ENCODE measurements at places on chromosomes 5 and 9.

DNA sequence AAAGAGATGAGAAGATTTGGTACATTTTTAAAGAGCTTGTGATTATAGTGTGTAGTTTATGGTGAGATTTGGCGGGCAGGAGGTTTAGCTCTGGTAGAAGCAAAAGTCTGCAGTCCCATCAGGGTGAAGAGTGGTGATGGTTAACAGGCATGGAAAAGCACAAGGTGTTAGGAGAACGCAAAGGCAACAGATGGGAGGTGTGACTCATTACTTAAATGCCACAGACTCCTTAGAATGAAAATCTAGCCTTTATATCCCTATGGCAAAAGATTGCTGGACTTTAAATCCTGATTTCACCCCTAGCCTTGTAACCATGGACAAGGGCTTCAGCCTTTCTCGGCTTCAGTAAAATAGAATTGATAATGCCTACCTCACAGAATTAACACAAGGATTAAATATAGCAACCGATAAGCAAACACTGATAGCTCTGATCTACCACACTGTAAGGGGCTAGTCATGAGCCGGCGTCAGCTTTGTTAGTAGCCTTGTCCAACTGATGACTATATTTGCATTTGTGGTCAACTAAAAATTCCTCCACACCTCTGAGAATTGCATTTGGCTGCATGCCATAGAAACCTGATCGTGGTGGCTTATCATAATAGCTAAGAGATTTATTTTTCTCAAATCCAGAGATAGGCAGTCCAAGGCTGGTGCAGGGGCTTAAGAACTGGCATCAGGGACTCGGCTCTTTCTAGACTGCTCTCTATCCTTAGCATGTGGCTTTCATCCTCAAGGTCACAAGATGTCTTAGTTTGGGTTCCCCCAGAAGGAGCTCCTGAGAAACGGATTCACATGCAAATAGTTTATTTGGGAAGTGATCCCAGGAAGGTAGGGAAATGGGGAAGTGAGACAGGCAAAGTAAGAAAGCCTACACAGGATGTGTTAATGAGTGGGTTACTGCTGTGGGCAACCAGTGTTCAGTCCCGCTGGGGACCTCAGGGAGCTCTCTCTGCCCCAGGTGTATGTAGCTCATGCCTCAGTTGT, 19.6 kb downstream of the MFAP3 start:
- DNase-seq: no peak

GRCh38 chr5:181130832-181131496, at the start of gene OR2V1:
Gene OR2V1, minus strand, starts transcription at chr5:181131169. Its CDS starts 5,865 bp downstream, at chr5:181125304.
- no peak for DNase-seq

DNA sequence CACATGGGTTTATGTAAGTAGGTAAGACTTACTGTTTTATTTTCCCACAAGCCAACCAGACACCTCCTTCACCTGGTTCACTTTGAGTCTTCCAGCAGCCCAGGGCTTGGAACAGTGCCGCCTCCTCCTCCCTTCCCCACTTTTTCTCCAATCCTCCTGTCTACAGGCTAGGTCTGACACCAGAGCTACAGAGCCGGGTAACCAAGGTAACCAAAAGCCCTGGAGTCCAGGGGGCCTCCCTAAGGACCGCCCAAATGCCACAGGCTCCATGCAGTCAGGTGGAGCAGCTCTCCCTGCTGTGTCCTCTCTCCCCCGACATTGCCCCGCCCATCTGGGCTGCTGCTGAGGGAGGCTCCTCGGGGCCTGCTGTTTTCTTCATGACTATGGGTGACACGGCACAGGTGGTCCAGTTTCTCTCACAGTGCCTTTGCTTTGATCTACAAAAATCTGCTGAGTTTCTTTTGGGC, 138.0 kb upstream of the EFNA5 start:
- DNase-seq: no peak

- DNase-seq: no peak
These were observed 575.8 kb downstream of the TLE1 start for GRCh38 chr9:81113453-81114124.

GRCh38 chr5:14672484-14673394, 8.2 kb downstream of the OTULIN start:
- DNase-seq: no peak

DNA sequence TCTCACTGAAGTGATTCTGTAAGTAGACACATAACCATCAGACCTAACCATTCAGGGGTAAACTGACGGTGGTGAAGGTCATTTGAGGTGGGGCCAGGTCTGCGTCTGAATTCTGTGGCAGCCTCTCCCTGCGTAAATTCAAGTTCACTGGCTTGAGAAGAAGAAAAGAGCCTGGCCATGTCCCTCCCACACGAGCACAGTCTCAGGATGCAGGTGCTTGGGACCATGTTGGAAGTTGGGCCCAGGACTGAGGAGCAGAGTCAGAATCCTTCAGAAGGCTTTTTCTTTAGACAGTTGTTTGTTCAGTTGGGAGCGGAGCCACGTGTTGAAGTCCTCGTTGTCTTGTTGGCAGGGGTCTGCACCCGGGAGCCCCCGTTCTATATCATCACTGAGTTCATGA, 24.1 kb downstream of the QRFP start:
- DNase-seq: no peak

DNA sequence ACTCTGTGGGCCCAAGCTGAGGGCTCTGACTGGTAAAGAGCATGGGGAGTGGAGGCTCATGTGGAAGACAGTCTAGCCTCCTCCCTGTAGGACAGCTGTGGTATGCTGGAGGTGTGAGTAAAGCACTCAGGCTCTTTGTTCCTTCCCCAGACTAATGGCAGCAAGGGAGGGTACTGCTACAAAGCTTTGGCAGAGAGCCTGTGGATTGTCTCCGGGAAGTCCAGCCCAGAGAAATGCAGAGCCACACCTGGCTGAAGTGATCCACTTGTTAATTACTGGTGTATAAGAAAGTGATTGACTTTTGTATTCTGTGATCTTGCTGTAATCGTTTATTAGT, 161.7 kb downstream of the OXCT1 start:
- DNase-seq: no peak

GRCh38 chr5:148808864-148809642, 17.4 kb upstream of the ADRB2 start:
- DNase-seq: peak; percentile 21

GRCh38 chr5:129400395-129400983, 59.6 kb upstream of the ADAMTS19 start:
- DNase-seq: no peak

- no peak for DNase-seq
These were observed 184.3 kb downstream of the MTRR start for GRCh38 chr5:8053270-8053669.

DNA sequence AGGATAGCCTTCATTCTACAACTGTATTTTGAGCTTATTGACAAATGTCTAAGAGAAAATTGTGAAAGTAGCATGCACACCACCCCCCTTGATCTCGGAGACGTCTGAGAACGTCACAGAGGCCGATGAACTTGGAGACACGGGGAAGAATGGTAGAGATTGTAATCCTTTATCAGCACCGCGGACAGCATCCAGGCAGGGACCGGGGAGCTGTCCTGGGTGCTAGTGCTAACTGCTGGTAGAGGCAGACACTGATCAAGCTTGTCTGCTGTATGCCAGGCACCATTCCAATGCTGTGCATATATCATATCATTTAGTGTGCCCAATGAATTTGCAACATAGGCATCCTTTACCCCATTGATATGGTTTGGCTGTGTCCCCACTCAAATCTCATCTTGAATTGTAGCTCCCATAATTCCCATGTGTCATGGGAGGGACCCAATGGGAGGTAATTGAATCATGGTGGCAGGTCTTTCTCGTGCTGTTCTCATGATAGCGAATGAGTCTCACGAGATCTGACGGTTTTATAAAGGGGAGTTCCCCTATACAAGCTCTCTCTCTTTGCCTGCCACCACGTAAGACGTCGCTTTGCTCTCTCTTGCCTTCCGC, 98.8 kb downstream of the LHX2 start:
- DNase-seq: peak; percentile 28

- no peak for DNase-seq
These were observed 11.1 kb upstream of the GARNL3 start for GRCh38 chr9:127253446-127253845.

DNA sequence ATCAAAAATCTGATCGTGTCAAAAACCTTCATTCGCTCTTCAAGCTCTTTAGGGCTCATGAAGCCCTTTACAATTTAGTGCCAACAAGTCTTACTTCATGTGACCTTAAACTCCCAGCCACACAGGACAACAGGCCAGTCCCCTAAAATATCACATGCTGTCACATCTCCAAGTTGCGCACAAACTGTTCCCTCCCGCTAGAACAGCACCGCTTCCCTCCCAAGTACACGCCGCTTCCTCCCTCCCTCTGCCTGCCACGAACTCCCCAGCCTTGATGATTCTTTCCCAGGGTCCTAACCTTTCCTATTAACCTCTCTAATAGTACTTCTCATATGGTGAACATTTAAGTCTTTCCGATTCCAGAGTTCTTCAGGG, 91.2 kb downstream of the TLE1 start:
- DNase-seq: no peak

DNA sequence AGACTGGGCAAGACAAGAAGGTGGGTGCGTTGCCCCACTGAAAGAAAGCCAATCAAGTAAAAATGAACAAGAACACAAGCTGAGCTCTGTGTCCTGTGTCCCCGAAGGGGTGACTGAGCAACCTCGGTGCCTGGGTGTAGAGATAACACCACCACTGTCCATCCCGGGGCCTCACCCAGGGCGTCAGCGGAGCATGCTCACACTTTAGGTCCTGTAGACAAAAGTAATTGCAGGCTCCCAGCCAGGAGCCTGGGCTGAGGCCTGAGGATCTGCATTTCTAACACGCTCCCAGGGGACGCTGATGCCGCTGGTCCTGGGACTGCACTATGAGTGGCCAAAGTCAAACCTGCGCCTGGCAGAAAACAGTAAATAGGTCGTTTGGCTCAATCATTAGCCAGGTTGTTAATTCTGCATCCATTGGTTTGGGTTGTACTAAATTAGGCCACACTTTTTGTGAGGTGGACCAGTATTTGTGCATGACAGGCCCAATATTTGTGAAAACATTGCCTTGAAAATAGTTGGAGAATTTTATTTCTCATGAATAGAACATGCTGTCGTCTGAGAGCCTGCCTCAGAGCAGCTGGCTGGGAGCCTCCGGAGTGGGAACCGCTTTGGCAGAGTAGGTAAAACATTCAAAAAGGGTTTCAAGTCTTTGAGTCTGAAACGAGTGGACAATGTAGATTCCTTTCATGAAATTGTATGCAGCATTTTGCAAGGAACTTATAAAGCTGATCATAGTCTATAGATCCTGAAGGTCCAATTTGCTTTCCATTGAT, 38.3 kb downstream of the ANKRD33B start:
- DNase-seq: no peak

- DNase-seq: no peak
These were observed 80.8 kb downstream of the ARRDC3 start for GRCh38 chr5:91302305-91302704.

GRCh38 chr5:10360686-10361085, 7.2 kb downstream of the MARCHF6 start:
- no peak for DNase-seq

DNA sequence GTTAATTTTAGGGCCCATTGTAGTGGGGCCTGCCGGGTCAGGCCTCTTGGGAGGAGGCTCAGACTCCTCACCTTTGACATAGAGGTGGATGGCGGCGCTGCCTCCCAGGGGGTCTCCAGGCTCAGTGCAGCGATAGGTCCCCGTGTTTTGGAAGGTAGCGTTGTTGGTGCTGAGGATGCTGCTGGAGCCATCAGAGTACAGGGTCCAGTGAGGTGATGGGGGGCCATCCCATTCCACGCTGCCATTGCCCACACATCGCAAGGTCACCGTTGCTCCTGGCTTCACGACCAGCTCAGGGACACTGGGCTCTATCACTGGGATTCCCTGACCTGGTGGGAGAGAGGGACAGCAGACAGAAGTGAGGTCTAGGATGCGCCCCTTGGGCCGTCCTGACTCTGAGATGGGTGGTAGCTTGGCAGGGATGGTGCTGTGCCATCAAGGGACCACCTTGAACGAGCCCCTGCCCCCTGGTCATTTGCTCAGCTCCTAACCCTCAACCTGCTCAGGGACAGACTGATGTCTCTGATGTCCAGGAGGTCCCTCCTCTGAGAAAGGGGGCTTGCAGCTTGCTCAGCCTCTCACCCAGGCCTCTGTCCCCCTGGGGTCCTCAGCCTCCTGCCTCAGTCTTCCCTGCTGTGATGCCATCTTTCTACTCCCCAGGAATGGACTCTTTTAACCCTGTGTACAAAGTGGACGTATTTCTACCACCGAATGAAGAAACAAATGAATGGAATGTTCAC, 5.5 kb downstream of the CSF1R start:
- no peak for DNase-seq

- DNase-seq: no peak
These were observed 101.9 kb downstream of the ADAMTS2 start for GRCh38 chr5:179243333-179243732.
